ENCODE measurements at places on chromosomes 4 and X.

GRCh38 chrX:69280933-69281332 is 115.7 kb upstream of the PJA1 start:
- DNase-seq, result no peak

DNA sequence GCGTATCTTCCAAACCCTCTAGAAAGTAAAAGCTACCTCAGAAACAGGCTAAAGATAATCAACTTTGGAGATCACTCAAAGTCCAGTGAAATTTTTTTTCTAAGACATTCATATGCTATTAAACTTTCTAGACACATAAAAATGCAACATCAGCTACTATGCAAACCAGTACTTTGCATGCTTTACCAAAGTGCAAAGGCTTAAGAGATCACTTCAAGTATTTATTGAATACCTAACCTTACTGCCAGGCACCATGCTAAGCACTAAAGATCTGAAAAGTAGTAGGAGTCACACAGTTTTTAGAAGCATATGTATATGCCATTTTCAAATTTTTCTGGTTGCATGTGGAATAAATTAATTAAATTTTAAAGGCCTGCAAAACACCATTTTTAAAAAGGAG is 115.8 kb downstream of the THOC2 start:
- DNase-seq, result no peak

GRCh38 chrX:76148753-76149152 is 24.1 kb upstream of the PBDC1 start:
- peak; percentile 68 for DNase-seq

DNA sequence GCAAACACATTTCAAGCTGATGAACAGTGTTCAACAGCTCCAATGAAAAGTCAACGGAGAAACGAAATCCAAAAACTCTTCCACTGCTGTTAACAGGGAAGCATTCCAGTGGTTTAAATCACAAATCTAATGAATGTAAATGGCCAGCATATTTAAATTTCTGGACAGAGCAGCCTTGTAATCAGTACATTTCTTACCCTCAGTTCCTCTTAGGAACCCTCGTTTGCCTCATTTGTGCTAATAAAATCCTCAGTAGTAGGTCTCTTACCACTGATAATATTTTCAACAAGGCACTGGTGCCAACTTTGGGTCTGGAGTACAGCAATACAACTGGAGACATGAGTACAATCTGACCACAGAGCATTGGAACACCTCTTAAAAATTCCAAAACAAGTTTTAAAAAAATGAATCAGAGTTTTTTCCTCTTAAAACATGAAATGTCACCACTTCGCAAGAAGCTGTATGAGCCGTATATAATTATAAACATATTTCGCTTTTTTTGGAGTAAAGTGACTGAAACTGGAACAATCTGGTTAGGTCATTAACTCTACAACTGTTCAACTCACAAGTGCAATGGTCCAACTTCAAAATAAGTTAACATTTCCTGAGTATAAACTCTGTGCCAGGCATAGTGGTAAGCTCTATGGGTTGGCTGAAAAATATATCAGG is 211.2 kb downstream of the CPEB2 start:
- DNase-seq, result no peak

DNA sequence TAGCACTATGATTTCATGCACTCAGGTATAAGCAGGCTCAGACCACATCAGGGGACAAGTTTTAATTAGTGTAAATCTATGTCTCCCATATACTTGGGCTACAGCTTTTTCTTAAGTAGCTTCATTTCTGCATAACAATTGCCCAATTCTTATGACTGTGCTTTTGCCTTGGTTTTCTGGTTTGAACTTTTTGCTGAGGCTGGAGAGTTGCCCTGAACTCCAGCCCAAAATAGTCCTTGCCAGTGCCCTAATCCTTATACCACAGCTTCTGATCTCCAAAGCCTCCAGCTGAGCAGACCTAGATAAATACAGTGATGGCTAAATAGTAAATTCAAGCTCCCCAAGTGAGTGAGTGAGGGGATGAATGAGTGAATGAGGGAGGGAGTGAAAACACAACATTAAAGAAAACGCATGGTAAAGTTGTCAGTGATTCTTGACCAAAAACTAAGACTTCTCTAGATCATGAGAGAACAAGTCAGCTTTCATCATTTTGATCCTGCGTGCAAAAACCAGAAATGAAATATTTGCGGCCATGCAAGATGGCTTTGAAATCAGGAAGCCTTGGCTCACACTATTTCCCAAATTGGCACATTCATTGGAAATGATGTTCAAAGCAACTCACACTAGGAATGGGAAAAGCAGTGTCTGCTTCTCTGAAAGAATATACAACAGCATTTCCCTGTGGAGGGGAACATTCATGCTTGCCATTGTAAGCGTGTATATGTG is 437.1 kb upstream of the CTSO start:
- no peak for DNase-seq

DNA sequence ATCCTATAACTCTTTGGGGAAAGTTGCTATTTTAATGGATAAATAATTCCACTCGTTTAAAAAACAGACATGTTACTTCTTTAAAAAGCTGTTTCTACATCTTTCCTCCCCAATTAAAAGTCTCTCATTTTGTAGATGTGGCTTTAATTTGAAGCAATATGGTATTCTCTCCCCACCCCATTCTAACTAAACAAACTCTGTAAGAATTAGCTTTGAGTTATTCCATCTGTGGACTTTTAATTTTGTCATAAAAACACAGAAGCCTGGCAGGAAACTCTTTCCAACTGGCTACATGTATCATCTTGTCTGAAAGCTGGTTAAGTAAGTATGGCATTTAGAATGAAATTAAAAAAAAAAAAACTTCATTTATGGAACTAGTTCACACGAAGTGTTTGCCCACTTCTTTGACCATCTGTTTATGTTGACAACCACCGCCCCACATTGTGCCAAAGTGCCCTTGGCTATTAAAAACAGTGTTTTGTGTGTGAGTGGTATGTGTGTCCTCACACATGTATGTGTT is 140.3 kb downstream of the NAA11 start:
- DNase-seq, result no peak

- no peak for DNase-seq
Observed at GRCh38 chr4:73998040-73999011, at the start of gene CXCL5. TSS of gene CXCL5 (minus strand) at chr4:73998677. CDS start at chr4:73998581, 96 bp downstream.

DNA sequence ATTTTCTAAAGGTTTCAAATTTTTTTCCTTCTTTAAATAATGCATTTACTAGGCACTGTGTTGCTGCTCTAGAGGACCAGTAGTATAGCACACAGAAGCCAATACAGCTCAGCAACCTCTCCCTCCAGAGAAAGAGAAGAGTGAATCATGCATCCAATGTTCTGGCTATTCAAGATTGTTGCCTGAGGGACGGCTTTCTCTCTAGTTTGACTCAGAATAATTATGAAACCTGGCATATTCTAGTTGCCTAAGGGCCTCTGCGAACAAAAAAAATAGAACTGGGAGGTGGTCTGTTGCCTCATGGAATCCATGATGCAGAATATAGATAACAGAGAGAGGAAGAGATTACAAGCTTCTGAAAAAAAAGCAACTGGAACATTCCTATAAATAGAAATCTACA is 1233.3 kb upstream of the PABPC4L start:
- no peak for DNase-seq

DNA sequence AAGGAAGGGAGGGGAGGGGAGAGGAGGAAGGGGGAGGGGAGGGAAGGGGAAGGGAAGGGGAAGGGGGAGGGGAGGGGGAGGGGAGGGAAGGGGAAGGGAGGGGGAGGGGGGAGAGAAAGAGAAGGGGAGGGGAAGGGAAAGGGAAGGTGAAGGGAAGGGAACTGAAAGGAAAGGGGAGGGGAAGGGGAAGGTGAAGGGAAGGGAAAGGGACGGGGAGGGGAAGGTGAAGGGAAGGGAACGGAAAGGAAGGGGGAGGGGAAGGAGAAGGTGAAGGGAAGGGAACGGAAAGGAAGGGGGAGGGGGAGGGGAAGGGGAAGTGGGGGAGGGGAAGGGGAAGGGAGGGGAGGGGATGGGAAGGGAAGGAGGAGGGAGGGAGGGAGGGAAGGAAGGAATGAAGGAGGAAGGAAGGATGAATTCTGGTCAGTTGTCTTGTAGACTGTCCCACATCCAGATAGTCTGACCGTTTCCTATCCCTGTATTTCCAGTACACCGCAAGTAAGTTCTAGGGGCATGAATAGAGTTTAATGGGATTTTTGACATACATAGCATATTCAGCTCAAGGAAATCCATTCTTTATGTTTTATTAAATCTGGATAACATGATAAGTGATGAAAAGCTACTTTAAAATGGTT is 20.4 kb downstream of the HERC5 start:
- no peak for DNase-seq

DNA sequence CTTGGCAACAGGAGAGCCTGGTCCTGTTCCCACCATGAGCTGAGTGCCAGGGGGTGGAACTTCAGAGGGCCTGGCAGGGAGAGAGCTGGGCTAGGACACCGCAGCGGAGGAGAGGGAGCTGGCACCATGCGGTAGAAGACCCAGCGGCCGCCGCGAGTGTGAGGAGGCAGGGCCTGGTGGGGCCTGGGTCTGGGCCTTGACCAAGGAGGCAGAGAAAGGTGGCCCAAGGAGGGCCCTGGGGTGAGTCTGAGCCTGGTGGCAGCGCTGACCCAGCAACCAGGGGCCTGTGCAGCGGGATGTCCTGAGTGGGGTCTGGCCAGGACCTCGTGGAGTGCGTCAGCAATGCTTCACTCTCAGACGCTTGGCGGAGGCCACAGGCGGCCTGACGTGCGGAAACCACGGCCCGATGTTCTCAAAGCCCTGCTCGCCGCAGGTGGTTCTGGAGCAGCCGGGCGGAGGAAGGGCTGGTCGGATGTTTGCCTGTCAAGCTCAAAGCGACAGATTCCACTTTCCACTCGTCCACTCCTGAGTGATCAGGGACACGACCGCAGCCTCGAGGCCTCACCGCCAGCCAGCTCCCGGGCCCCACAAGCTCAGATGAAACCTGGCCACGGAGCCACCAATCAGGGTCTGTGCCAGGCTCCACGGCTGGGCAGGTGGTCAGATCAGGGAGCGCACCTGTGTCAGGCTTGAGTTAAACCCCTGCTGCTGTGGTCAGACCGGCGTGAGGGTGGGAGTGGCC is 20.8 kb downstream of the ATP5ME start:
- no peak for DNase-seq

DNA sequence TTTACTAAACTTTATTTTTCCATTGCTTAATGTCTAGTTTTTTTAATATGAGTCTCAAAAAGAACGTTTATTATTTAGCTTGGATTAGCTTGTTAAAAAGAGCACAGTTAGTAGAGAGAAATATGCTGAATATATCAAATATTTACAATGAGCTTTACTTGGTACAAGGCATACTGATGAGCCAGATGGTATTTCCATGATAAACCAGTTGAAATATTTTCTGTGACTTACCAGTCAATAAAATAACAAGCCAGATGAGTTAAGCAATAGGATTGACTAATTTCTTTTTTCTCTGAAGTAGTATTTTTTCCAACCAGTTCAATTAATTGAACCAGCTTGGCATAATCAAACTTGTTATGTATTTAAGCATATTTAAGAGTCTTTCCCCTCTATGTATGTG is 134.1 kb downstream of the KLHL34 start:
- DNase-seq, result no peak

- no peak for DNase-seq
Observed at GRCh38 chrX:72478351-72478750, 94.3 kb downstream of the HDAC8 start.

DNA sequence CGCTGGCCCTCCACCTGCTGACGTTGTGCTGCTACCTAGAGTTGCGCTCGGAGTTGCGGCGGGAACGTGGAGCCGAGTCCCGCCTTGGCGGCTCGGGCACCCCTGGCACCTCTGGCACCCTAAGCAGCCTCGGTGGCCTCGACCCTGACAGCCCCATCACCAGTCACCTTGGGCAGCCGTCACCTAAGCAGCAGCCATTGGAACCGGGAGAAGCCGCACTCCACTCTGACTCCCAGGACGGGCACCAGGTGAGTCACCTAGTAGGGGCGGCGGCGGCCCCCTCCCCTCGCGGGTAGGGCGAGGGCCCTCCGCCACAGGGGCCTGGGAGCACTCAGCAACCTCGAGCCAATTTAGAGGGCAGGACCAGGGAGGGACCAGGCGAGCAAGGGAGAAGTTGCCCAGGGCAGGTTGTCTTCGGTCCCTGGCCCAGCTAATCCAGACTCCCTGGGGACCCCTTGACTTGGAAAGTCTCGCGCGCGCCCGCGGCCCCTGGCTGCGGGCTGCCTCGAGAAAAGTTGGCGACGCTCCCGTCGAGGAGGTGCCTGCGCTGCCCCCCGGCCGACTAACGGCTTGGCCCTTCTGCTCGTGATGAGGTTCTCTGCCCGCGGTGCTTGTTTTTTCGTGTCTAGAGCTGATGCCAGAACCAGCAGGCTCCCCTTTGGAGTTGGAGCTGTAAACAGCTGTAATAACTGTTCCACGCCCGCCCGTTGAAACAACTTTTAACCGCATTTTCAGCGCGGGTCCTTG is 717 bp downstream of the EDA start:
- no peak for DNase-seq

DNA sequence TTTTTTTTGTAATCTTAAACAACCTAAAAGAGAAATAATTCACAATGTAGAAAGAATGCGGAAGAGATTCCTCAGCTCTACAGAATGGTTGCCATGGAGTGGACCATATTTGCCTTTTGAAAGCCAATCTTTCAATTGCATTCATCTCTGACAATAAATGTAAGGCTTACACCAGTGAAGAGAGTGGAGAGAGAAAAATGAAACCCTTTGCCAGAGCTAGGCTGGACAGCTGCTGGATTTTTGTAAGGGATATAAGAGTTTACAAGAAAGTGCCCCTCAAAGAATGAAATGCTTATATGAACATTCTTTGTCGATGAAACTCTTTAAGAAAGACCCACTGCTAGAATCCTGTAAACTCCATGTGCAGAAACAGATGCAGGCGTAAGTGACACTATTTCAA is 66.0 kb upstream of the FAT1 start:
- DNase-seq, result no peak

DNA sequence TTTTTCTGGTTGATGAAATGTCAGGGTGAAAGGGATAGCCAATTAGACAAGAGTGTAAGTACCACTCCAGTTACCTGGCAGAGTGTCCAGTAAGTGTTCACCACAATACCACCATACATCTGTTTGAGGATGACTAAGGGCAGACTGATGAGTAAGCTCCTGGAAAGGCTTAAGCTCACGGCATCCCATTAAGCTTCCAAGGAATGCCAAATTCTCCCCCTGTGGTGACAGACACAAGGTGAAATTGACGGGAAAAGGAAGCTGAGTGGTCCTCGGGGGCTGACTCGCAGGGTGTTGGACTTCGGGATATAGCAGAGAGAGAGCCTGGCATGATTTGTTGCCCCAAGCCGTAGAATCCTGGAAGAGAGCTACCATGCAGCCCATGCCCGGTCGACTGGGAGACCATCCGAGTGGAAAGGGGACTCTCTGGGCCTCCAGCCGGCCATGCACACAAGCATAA is 7.6 kb upstream of the BST1 start:
- no peak for DNase-seq

DNA sequence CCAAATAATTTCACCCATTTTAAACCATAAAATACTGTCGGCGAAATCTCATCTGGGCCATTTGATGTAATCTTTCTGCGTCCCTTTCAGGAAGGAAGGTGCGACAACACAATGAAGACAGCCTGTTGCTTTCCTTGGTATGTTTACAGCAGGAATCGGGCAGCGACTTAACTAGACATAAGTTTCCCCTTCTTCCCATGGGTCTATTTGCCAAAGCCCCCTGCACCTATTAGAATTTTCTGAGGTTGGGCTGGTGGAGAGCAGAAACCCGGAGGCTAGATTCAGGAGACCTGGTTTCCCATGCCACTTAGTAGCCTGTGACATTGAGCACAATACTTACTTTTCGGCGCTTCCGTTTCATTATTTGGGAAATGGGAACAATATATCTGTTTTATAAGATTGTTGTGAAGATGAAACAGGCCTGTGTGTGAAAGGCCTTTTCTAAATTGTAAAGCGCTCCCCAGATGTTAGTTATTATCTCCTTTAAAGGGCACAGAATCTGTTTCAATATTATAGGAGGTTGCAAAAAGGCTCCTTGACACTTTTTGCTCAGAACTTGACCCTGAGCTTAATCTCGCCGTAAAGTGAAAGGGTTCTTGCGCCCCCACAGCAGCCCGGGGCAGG is 552 bp upstream of the AFF1 start:
- peak; percentile 30 for DNase-seq
